NCI-H2081 (cell line): ENCODE measurements at places on chromosomes 11 and 22.

DNA sequence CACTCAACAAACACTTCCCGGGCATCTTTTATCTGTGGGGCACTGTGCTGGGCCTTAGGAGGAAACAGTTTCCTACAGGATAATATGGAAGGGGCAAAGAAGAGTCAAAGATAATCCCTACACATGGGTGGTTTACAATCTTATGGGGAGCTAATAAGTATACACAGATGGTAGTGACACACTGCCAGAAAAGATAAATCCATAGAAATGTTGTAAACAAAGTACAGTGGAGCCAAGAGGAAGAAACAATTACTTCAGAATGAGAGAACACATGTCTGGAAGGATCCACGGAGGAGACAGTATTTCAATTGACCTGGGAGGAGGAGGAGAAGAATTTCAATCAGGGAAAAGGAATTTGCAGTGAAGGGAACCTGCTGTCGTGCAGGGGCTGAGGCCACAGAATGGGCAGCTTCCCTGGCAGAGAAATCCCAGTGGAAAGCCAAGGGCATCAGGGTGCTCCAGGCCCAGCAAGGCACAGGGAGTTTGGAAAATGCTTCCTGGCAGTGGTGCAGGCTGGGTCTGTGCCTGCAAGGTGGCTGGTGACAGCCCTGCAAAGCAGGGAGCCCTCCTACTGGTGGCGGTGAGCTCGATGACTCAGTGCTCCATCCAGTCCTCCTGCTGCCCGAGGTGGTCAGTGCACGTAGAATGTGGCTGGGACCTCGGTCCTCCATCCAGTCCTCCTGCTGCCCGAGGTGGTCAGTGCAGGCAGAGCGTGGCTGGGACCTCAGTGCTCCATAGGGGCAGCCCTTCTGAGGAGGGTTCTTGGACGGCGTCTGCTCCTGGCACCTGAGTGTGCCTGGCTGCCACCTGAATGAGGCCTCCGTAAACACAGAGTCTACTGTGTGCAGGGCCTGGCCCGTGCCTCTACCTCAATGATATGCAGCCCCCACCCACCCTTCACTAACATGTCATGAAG is 444.3 kb upstream of the B3GAT1 start:
- no peak for DNase-seq

GRCh38 chr11:130653838-130654636 is 205.6 kb downstream of the ADAMTS15 start:
- no peak for DNase-seq

DNA sequence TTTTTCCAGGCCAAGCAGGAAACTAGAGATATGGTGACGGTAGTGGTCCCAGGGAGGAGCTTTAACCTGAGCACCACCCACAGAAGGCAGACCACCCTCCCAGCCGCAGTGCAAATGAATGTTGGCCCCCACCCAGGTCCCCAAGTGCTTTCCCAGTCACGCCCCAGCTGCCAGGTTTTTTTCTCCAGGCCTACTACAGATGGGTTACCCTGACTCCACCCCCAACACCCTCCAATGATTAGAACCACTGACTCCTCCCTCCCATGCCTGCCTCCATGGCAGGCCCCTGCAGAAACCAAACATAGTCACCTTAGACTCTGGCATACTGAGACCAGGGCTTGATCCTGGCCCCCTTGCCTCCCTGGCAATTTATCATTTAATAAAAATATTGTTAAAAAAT is 58.7 kb upstream of the CHST1 start:
- no peak for DNase-seq

DNA sequence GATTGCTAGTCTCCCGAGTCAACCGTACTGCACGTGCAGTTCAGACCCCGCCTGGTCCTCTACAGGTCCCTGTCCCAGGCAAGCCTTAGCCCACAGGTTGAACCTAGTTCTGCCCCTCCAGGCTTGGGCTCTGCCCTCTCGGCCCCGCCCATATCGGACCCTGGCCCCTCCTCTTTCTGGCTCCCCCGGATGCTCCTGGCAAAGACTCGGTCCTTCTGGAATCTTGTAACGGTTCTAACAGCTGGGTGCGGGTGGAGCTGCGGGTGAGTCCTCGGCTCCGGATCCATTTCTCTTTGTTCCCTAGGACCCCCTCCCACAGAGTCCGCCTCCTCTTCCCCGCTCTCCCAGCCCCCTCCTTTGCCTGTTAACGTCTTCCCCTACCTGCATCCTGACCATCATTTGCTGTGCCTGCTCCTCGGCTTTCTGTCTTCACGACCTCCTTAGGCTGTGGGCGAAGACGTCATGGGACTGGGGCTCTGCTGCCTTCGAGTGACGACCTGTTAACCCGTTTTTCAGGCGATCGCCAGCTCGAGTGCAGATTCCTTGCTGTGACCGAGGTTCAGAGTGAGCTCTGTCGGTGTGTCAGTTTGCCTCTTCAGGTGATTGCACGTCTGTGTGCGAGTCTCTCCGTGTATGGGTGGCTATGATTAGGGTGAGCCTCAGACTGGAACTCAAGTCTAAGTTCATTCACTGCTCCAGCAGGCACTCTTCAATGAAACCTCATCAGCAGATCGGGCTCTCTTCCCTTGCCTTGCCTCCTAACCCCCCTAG is at the start of gene DNHD1:
Gene DNHD1 (plus strand): TSS at position 212 of the 771 bp plus-strand sequence. CDS start 936 bp downstream, outside the sequence.
- no peak for DNase-seq

GRCh38 chr11:65640483-65641296 is 2.8 kb downstream of the SIPA1 start:
- no peak for DNase-seq

GRCh38 chr11:67405196-67405567 is 1.3 kb downstream of the TBC1D10C start:
- DNase-seq: no peak

- no peak for DNase-seq
These were observed 54.3 kb downstream of the CTNND1 start for GRCh38 chr11:57815877-57816276.

- no peak for DNase-seq
These were observed 3.0 kb downstream of the CXCR5 start for GRCh38 chr11:118886681-118887111.

DNA sequence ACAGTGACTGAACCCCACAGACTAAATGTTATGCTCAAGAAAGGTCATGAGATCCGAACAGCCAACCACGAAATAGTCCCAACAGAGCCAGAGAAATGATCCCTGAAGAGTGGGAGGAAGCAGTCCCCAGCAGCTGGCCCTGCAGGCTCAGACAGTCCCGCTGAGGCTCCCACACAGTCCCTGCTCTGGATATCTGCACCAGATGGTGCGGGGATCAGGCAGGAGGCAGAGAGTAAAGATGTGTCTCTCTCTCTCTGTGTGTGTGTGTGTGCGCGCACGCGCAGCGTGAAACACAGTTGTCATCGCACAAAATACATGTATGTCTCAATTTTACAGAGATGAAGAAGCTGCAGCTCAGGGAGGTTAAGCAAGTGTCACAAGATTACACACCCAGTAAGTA is 27.9 kb downstream of the GUCY1A2 start:
- no peak for DNase-seq

- no peak for DNase-seq
These were observed 81.2 kb downstream of the WNT11 start for GRCh38 chr11:76124905-76125770.

GRCh38 chr22:43148581-43148980 is 2.8 kb upstream of the TSPO start:
- no peak for DNase-seq

- no peak for DNase-seq
These were observed 264.7 kb upstream of the B3GAT1 start for GRCh38 chr11:134676516-134677287.

- DNase-seq: no peak
These were observed 3.1 kb downstream of the ACY3 start for GRCh38 chr11:67647471-67647870.

GRCh38 chr11:22690871-22691270 is 24.5 kb downstream of the GAS2 start:
- DNase-seq: no peak

GRCh38 chr11:62999649-63000048 is 14.9 kb upstream of the SLC22A6 start:
- DNase-seq: no peak

GRCh38 chr22:25741692-25742626 is at the start of gene MYO18B:
TSS of gene MYO18B (plus strand) at chr22:25742188. CDS start at chr22:25761093, 18,905 bp downstream.
- DNase-seq: no peak

- DNase-seq: no peak
These were observed 28.0 kb downstream of the OR5B17 start for GRCh38 chr11:58330861-58331260.

GRCh38 chr11:46291441-46292150 is 14.1 kb downstream of the CREB3L1 start:
- DNase-seq: no peak

GRCh38 chr11:8090756-8091155 is 9.7 kb downstream of the TUB start:
- DNase-seq: no peak

DNA sequence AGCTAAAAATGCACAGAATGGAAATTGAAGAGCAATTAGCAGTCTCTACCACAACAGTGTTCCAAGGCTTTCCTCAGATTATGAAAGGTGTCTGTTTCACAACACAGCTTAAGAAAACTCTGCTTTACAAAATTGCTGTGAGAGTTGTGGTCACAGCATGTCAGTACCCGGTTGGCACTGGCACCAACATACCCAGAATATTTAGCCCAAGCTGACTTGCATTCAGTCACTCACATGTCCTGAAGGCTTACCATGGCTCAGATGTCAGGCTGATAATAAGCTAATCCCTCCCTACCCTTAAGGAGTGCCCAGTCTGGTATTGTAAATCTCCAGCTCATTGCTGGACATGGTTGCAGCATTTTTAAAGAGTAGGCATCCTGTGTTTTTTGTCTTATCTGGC is 14.9 kb downstream of the NCR3LG1 start:
- DNase-seq: no peak

DNA sequence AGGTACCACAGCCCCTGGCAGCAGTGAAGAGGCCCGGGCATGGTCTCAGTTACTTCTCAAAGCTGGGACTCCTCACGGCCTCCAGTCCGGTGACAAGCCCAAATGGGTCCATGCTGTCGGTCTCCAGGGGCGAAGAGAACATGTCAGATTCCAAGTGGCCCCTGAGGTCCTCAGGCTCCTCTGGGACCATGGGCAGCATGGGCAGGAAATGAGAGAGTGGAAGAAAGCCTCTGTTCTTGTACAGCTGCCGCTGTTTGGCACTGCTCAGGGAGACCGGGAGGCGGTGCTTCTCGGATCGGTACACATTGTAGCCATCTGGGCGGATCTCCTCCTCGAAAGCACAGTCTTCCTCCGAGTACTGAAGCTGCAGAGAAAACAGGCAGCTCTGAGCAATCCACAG is 4.6 kb downstream of the FGF19 start:
- DNase-seq: no peak

DNA sequence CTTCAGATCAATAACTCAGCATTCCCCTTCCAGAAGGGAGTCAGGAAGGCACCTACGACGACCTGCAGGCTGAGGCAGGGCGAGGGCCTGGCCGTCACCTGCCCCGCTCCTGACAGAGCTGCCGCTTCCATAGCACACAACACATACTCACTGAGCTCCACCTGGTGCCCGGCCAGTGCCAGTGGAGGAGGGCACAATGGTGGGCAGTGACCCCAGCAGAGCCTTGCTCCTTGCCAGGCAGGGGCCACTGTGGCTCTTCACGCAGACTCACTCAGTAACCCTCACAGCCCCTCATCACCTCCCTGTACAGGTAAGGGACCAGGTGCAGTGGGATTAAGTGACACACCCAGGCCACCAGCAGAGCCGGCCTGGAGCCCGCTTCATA is 24.6 kb downstream of the LRFN4 start:
- DNase-seq: peak; percentile 30

DNA sequence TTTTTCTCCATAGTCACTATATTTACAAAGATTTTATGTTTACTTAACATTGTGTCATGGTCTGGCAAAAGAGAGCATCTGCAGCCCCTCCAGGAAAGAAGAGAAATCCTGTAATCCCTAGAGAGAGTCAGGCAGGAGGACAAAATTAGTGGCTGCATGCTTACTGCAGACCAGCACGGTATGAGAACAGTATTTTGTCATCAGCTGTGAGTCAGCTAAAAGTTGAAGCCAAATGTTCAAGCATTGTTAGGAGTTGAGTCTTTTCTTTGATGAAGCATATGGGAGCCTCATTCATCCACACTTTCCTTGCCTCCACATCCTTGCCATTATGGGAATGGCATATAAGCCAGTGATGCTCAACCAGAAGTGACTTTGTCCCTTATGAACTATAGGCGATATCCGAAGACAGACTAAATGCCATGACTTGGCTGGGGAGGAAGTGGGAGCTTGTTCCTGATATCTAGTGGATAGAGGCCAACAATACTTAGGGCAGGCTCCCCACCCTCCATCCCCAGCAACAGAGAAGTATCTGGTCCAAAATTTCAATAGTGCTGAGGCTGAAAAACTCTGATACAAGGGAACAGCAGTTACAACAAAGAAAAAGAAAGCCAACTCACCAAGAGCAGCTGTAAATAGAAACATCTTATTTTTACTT is 112.0 kb upstream of the OR5AK2 start:
- DNase-seq: no peak

- no peak for DNase-seq
These were observed 4.4 kb downstream of the EXPH5 start for GRCh38 chr11:108589136-108589535.

DNA sequence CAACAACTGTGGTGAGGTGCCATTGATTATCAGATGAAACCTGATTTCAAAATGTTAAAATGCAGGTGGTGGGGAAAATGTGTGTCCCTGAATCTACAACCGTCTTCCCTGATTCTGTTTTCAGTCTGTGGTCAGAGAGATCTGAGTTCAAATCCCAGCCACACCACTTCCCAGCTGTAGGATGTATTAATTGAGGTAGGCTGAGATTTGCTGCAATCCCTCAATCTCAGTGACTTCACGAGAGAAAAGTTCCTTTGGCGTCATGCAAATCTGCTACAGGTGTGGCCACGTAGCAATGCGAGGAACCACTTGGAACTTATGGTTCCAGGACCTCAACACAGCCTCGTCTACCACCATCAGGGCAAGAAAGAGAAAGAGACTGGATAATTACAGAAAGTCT is 56.2 kb downstream of the BCL2L13 start:
- no peak for DNase-seq

DNA sequence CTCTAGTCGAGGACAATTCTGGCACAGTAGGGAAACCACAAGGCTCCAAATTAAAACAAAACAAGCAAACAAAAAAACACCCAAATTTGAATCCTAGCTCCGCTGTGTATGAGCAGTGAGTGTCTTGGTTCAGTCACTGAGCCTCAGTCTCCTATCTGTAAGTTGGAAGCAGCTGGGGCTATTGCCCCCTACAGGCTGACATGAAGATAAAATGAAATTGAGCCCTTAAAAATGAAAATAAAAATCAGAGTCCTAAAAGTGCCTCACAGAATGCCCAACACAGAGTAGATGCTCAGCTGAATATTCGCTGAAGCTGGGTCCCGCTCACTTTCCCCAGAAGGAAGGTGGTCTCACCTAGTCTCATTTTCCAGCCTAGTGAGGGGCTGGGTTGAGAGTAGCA is 65.2 kb downstream of the PDE2A start:
- no peak for DNase-seq

GRCh38 chr11:17894929-17895658 is 117.8 kb downstream of the SERGEF start:
- no peak for DNase-seq

GRCh38 chr11:112279901-112280267 is 19.2 kb upstream of the PLET1 start:
- DNase-seq: peak; percentile 63
